SJCRH30 (cell line): ENCODE measurements at places on chromosomes 2 and 18.

GRCh38 chr18:58443671-58444070, 185.2 kb downstream of the ALPK2 start:
- DNase-seq = no peak

GRCh38 chr2:48711343-48711742, 44.2 kb downstream of the LHCGR start:
- DNase-seq = no peak

- DNase-seq = no peak
These were observed 861.7 kb downstream of the SLC4A3 start for GRCh38 chr2:220489121-220489520.

GRCh38 chr2:159077869-159078268, 109.4 kb downstream of the TANC1 start:
- no peak for DNase-seq

- DNase-seq = peak; percentile 69
These were observed 23.9 kb downstream of the SP5 start for GRCh38 chr2:170739048-170739447.

DNA sequence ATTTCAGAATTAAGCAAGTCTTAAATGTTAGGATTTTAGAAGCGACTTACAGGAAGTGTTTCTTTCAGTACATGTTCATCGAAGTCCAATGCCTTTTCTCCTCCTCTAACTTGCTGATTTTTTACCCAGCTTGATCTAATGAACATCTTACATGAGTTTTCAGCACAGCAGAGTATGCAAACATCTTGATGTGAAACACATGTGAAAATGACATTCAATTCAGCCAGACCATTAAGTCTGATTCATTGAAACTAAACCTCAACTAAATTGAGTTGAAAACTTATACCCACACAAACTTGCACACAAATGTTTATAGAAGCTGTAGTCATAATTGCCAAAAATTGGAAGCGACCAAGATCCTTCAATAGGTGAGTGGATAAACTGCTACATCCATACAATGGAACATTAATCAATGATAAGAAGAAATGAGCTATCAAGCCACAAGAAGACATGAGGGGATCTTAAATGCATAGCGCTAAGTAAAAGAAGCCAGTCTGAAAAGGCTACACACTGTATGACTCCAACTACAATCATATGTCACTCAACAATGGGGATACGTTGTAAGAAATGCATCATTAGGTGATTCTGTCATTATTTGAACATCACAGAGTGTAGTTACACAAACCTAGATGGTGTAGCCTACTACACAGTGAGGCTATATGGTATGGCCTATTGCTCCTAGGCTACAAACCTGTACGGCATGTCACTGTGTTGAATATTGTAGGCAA, 18.5 kb downstream of the PSTPIP2 start:
- no peak for DNase-seq

GRCh38 chr2:70247364-70248180, 856 bp downstream of the TIA1 start:
- DNase-seq = no peak

DNA sequence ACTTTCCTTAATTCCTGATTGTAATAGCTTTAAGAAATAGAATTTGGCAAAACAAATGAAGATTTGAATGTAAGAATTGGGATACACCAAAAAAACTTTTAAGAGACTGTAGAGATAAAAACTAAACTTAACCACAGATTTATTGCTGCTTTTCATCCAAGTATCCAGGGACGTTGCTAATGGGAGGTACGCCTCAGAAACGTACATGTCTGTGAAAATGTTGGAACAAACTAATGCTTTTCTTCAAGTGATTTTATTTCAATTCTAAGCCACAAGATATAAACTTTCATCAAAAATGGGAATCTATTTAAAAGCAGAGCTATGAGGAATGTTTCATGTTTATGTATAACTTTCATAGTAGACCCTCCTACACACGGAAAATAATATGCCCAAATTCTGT, 66.3 kb downstream of the ARHGAP15 start:
- DNase-seq = no peak

- DNase-seq = peak; percentile 77
These were observed 104.7 kb upstream of the MYO3B start for GRCh38 chr2:170073288-170073687.

DNA sequence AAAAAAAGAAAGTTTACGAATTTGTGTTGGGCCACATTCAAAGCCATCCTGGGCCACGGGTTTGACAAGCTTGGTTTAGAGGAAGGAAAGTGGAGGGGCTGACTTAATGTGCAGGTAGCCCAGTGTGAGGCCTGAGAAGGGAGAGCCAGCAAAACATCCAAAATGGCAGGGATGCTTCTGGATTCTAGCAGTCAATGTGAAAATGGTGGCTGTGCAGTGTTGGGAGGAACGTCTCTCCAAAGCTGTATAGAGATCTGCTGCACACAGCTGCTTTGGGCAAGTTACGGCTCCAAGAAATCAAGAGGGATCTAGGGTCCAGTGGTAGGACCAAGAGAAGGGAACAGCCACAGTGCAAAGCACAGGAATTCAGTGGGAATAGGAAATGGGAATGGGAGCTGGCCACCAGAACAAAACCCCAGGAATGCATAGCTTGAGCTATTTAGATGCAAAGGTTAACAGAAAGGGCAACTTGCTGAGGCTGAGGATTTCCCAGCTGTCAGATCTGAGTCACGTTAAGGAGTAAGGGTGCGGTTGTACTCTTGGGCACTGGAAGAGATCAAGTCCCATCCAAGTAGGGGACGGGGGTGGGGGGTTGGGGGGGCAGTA, 70.6 kb downstream of the B3GNT2 start:
- DNase-seq = peak; percentile 73

DNA sequence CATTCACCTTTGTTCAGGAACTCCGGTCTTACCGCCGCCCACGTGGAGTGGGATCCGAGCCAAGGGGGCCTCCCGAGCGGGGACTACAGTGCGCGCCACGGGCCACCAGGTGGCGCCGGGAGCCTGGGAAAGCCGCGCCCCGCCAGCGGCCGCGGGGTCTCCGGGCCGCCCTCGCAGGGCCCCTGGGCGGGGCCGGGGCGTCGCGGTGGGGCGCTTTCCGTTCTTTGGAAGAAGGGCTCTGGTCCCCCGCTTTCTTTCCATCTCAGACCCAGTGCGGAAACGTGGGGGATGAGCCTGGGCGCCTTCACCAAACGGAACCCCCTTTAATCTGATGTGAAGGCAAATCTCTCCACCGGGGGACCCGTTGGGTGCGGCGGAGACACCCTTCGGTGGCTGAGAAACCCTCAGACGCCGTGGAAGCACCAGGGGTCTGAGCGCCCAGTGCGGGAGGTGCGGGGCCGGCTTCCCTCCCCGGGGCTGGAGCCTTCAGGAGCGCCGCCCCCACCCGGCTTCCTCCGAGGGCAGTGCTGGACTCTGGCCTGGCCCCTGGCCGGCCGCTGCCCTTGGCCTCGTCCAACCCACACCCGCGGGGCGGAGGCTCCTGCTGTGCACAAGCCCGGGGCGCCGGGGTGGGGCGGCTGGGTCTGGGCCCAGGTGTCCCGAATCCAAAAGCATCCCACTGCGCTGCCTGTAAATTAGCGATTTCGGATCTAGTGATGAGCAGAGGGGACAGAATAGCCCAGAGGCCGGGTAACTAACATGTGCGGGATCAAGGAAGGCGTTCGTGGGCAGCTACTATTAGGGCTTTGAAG, 44.6 kb downstream of the GORASP2 start:
- DNase-seq = peak; percentile 79

GRCh38 chr2:171652416-171652785, 34.9 kb upstream of the DYNC1I2 start:
- DNase-seq = peak; percentile 6

GRCh38 chr2:41718705-41719104, 329.1 kb upstream of the PKDCC start:
- no peak for DNase-seq

GRCh38 chr18:58580623-58581022, 48.3 kb downstream of the ALPK2 start:
- no peak for DNase-seq

DNA sequence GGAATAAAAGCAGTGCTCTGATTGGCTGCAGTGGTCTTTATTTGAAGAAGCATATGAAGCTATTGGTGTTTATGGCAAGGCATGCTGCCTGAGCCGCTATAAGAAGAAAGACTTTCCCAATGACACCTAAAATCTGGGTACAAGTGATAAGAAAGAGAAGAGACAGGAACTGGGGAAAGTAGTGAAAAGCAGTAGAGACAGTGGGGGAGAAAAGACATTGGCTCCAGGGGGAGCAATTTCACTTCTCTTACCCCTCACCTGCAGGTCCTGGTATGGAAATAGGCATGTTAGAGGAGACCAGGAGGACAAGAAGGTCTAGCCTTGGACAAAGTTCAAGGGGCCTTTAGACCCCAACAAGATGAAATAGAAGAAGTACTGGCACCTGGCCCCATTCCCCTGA, 47.1 kb downstream of the PLCL1 start:
- DNase-seq = peak; percentile 33

- no peak for DNase-seq
These were observed 168.5 kb upstream of the COPS8 start for GRCh38 chr2:236917164-236917563.

GRCh38 chr2:136134126-136134525, 16.2 kb upstream of the CXCR4 start:
- DNase-seq = no peak

- no peak for DNase-seq
These were observed 13.2 kb upstream of the RNF103 start for GRCh38 chr2:86636842-86637241.

GRCh38 chr18:47054369-47054768, 18.9 kb upstream of the ELOA2 start:
- no peak for DNase-seq

DNA sequence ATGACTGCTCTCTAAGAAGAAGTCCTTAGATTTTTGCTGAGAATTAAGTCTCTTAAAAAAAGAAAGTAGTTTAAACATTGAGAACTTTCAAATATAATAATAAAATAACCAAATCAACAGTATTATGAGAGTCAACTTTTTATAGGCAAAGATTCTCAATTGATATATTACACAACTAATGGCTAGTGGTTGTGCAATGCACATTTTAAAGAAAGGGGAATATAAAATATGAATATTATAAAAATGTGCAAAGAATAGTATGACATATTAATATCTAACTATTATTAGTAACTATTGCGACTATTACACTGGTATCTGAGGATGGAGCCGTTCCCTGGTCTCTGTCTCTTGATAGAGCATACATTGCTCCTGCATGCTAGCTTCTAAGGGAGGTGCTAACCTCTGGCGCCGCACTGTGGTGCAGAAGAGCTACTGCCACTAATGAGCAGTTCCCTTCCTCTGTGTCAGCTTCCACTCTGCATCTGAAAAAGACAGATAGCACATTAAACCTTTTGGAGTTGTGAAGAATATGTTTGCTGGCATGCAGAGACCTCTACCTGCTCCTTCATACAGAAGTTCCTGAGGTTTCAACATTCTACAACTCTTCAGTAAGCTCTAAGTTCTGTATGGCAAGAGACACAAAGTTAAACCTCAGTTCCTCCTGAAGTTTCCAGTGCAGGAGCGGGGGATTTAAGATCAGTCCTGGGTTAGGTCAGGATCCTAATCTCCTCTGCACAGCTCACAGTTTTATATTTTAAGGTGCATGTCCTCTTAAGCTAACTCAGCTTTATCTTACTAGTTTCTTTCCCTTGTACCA, 3.5 kb upstream of the SLC9A2 start:
- peak; percentile 51 for DNase-seq

DNA sequence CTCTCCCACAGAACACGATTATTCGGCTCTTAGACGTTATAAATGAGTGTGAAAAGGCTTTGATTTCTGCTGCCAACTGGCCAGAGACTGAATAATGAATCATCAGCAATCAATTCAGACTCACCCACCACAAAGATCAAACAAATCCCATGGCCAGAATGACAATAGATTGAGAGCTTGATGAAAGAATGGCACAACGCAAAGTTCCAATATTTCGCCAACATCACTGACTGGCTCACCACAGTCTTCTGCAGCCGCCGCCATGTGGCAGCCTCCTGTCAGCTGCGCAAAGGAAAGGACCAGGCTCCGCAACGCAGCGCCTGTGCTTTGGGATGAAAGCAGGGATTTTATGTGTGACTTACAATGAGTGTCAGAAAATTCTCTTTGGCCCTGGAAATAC, 104.4 kb upstream of the SOX11 start:
- no peak for DNase-seq

DNA sequence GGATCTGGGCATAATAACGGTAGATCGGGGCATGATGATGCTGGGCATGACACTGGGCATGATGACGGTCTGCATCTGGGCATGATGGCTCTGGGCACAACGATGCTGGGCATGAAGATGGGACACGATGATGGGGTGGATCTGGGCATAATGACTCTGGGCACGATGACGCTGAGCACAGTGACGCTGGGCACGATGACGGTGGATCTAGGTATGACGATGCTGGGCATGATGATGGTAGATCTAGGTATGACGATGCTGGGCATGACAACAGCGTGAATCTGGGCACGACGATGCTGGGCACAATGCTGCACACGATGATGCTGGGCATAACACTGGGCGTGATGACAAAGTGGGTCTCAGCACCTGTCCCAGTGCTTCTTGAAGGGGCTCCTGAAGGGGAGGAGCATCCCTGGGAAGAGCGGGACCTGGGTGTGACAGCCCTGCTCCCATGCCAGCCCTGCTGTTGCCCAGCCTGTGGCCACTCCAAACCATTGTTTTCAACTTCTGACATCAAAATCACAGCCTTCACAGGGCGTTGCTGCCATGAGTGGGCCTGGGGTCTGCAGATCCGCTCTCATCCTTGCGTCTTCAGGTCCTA, 30.4 kb upstream of the ALLC start:
- no peak for DNase-seq

- DNase-seq = peak; percentile 68
These were observed 207.4 kb downstream of the ARL6IP6 start for GRCh38 chr2:152925547-152926448.

DNA sequence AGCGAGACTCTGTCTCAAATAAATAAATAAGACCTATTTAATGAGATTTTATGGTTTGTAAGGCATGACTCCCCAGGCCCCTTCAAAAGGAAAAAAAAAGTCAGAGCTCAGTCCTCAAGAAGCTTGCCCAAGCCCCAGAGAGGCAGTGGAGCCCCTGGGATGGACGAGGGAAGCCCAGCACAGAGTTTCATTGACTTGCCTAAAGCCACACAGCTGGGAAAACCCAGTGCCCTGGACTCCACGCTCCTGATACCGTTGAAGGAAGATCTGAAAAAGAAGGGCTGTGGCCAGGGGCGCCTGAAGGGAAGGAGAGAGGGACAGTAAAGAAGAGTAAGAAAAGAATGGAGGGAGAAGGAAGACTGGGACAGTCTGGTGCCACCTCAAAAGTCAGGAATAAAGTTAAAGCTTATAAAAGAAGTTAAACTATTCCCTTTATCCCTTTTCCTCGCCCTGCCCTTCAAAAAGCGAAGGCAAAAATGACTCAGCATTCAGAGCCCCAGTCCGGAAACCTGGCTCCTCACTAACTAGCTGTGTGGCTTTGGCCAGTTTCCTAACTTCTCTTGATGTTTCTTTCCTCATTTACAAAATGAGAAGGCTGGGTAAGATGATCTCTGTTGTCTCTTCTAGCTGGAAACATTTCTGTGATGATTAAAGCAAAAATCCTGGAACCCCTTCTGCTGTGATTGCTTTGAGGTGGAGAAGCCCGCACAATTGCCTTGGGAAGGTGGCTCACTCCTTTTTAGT, 46.7 kb downstream of the LYPD1 start:
- DNase-seq = no peak

- DNase-seq = no peak
These were observed 177.6 kb downstream of the SUCLG1 start for GRCh38 chr2:84281510-84281909.
